ENCODE measurements at places on chromosomes 7 and 10. TPM values are rescaled to one million over a fixed set of nuclear protein-coding genes. Genes with fewer than 3 reads are reported as not detected.

DNA sequence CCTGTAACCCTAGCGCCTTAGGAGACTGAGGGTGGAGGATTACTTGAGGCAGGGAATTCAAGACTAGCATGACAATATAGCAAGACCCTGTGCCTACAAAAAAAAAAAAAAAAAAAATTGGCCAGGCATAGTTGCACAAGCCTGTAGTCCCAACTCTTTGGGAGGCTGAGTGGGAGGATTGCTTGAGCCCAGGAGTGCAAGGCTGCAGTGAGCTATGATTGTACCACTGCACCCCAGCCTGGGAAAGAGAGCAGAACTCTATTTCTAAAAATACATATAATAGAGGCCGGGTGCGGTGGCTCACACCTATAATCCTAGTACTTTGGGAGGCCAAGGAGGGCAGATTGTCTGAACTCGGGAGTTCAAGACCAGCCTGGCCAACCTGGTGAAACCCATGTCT is 10.2 kb upstream of the SORBS1 start:
- H3K4me3 ChIP-seq = no peak overlapping the region
- peaks cover 15% of the 10 kb centered on the region for H3K27me3 ChIP-seq
- no peak for DNase-seq
- H3K27ac ChIP-seq = no peak overlapping the region

- peaks cover 52% of the 10 kb centered on the region for H3K36me3 ChIP-seq
- no peaks in the 10 kb centered on the region for H3K27me3 ChIP-seq
- no peak overlapping the region for H3K4me3 ChIP-seq
- H3K27ac ChIP-seq = peak overlapping the region; percentile 86
These were observed 48.6 kb downstream of the NCAPG2 start for GRCh38 chr7:158655931-158656441.

- H3K27ac ChIP-seq = no peak overlapping the region
- H3K36me3 ChIP-seq = peaks cover 62% of the 10 kb centered on the region
- H3K4me1 ChIP-seq = peaks cover 11% of the 10 kb centered on the region
- DNase-seq = no peak
- no peaks in the 10 kb centered on the region for H3K27me3 ChIP-seq
These were observed 27.0 kb downstream of the PFKFB3 start for GRCh38 chr10:6229746-6230145.

GRCh38 chr7:94439893-94440381 is 45.2 kb downstream of the COL1A2 start:
- peaks cover 33% of the 10 kb centered on the region for H3K27me3 ChIP-seq
- no peak overlapping the region for H3K27ac ChIP-seq
- DNase-seq = no peak
- H3K36me3 ChIP-seq = no peaks in the 10 kb centered on the region

The UTF1 gene
- total RNA-seq = not detected

Measured in activated CD4-positive, alpha-beta T cell treated with anti-CD3 and anti-CD28 coated beads, Interleukin-2, amount 10 ng/mL, durations not matched to agents 7 days and 5 days (primary cell).